ENCODE measurements at places on chromosomes 1 and 21.

GRCh38 chr21:45618287-45618686 lies 25.2 kb upstream of the PCBP3 start:
- no peak for DNase-seq

DNA sequence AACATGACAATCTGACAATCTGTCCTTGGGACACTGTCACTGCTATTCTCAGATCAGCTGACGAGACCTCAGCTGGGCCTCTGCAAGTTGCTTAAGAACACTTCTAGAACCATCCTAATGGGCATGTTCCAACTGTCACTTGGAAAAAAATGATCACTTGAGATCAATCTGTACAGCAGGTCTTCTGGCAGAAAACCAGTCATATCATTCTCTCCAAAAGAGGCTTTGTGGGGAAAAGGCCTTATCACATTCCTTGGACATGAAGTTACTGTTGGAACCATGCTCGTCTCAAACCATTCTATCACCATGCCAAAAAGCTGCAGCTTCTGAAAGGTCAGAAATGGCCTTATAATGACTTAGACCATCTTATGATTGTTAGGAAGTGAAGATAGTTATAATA lies 744.2 kb downstream of the USP25 start:
- DNase-seq: no peak

GRCh38 chr21:45356653-45357435 lies 48.1 kb upstream of the COL18A1 start:
- no peak for DNase-seq

GRCh38 chr1:152167835-152168534 lies 9.0 kb upstream of the RPTN start:
- peak; percentile 26 for DNase-seq

DNA sequence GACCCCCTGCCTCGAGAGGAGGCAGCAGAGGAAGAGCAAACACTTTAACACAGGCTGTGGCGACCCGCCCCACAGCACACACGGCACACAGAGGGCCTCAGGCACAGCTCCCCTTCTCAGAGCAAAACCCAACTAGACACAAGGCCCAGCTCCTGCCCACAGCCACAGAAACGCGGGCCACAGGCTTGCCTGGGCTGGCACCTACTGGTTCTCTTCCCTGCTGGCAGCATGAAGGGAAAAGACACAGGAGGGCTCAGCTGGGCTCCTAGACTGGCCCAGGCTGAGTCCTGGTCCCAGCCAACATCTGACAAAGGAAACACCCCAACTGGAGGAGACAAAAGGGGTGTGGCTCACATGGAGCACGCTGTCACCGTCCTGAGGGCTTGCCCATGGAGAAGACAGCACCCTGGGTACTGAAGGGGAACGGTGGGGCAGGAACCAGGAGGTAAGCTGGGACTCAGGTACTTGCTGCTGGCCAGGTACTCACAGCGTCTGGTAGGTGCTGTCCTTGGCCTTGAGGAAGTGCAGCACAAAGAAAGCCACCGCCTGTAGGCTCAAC lies 3.5 kb downstream of the CD164L2 start:
- DNase-seq: no peak
